CD4-positive, alpha-beta memory T cell (primary cell): ENCODE measurements at places on chromosomes 7 and 10. TPM values are rescaled to one million over a fixed set of nuclear protein-coding genes. Genes with fewer than 3 reads are reported as not detected.

DNA sequence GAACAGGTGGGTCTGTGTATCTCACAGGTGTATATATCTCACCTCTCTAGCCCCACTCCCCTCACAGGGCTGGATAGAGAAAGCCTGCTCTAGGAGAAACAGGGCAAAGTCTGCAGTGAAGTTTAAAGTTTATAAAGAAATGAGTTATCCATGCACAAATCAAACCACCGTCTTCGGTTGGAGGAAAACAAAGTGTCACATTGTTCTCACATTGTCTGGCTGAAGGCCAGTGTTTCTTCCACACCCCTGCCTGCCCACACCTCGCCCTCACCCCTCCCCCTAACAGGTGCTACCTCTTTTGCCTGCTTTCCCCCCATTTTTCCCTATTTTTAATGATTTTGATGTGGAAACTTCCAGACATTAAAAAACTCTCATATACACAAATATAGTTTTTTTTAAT lies 25.8 kb downstream of the AQP1 start:
- no peak for DNase-seq

- no peak for DNase-seq
Measured at GRCh38 chr7:82388138-82388537, 55.4 kb downstream of the CACNA2D1 start.

Gene IDI2
- total RNA-seq: not detected

DNA sequence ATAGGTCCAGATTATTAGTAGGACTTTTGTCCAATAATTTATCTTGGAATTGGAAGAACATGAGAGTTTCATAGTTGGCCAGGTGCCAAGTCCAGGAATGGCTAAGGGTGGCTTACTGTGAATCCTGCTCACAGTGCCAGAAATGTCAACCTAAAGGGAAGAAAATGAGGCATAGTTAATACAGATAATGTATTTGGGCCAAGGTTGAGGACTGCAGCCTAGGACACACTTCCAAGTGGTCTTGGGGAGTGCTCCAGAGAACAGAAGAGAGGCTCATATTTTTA lies 78.2 kb downstream of the MAPK8 start:
- DNase-seq: no peak

DNA sequence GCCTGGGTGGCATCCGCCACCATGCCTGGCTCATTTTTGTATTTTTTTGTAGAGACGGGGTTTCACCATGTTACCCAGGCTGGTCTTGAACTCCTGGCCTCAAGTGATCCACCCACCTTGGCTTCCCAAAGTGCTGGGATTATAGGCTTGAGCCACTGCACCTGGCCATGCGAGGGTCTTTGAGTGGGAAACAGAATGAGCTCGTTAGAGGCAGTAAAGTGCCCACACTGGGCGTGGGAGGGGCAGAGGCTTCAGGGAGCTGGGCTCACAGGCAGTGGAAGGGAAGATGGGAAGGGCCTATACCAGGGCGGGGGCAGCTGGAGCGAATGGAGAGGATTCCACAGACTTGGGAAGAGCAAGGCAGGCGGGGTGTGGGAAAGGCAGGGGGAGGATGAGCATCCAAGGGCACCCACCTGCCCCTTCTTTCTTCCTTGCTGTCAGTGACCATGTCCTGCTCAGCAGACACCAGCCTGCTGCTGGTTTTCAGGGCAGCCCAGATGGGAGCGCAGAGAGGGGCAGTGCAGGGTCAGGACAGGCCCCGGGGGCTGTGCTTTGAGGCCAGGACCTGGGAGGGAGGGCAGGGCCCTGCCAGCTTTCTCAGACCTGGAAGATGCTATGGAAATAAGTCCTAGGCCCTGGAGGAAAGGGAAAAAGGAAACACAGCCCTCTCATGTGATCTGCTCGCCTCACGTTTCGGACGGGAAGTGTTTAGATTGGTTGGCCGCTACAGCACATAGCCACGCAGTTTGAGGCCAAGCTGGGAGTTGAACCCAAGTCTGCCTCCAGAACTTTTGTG lies 4.2 kb downstream of the FZD9 start:
- DNase-seq: no peak

GRCh38 chr10:94006591-94007550 lies 13.1 kb downstream of the PLCE1 start:
- no peak for DNase-seq
